ENCODE measurements at places on chromosomes 5 and 9.

GRCh38 chr5:32330126-32330971 is 17.6 kb upstream of the MTMR12 start:
- DNase-seq = no peak

DNA sequence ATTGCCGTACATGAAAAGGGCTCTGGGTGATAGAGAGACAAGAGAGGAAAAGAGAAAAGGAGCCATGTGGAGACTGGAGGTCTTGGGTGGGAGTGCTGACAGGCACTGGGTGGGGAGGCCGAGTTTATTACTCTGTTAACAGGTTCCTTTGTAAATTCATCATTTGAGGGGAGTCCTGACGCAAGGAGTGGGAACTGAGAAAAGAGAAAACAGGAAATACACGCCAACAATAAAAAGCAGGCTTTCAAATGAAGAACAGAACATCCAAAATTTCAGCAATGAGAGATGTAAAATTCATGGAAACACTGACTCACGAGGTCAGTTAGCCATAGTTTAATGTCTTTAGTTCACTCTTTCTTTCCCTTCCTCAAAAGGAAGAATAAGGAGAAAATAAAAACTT is 342.8 kb downstream of the TMEM167A start:
- no peak for DNase-seq

DNA sequence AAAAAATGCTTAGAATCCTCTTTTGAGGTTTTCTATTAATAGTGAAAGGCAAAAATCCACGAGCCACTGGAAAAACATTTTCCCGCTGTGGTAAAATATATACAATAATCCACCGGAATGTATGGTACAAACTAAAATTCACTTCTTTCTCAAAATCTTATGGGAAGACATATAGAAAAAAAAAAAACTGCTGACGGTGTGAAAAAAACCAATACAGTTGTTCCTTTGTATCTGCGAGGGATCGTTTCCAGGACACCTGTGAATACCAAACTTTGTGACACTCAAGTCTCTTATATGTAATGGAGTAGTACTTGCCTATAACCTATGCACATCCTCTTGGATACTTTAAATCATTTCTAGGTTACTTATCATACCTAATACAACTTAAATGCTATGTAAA is 13.3 kb downstream of the DIRAS2 start:
- DNase-seq = no peak

GRCh38 chr5:74765201-74765600 is 1.7 kb downstream of the GFM2 start:
- no peak for DNase-seq

- DNase-seq = no peak
These were observed 205.4 kb downstream of the CDH18 start for GRCh38 chr5:19782566-19782965.

DNA sequence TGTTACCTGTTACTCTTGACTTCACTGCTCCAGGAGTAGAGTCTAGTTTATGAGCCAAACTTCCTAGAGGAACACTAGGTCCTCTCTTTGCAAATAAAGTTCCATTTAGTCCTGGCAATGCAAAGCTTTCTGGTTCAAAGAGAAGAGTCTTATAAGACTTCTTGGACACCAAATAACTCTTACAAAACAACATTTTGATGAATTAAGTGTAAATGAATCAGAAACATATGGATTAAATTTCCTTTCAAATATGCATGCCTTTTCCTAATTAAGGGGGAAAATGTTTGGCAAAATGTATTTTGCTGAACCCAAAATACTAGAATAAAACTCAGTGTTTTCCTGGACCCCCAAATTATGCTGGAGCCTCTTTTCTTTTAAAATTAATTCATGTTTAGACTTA is 388.0 kb downstream of the FGF10 start:
- DNase-seq = no peak

DNA sequence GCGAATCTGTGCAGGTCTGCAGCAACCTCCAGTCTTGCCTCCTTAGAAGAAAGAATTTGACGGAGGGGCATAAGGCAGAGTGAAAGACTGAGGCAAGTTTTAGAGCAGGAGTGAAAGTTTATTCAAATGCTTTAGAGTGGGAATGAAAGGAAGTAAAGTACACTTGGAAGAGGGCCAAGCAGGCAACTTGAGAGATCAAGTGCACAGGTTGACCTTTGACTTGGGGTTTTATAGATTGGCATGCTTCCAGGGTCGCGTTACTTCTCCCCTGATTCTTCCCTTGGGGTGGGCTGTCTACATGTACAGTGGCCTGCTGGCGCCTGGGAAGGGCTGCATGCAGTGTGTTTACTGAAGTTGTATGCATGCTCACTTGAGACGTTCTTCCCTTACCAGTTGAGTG is 127.2 kb upstream of the FER start:
- no peak for DNase-seq

GRCh38 chr5:57069115-57069835 is 104.6 kb upstream of the GPBP1 start:
- DNase-seq = no peak

Data from CD4-positive, alpha-beta T cell treated with Interleukin-4 for 1 hour (primary cell).